Activated CD8-positive, alpha-beta memory T cell treated with anti-CD3 and anti-CD28 coated beads for 4 hours (primary cell): ENCODE measurements at places on chromosomes 16 and 17.

DNA sequence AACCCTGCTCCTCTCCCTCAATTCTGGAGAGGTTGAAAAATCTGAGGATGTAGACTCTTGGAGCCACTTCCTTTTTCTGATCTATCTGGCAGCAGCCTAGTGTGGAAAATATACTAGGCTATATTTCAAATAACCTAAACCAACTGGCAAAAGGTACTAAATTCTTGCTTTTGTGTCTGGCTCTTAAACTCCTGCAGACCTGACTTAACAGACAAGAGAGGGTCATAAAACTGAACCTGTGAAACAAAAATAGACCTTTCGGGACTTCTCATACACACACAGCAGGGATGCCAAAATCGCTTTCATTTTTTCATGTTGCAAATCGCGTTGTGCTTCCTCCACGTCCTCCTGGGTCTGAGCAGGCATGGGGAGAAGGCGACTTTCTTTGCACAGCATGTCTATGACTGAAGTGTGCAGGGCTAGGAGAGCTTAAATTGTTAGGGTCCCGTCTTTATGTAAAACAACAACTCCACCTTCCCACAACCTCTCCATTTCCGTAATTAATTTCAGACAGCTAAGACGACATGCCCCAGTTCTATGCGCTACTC lies 520.7 kb upstream of the PSMD7 start:
- no peak for DNase-seq

DNA sequence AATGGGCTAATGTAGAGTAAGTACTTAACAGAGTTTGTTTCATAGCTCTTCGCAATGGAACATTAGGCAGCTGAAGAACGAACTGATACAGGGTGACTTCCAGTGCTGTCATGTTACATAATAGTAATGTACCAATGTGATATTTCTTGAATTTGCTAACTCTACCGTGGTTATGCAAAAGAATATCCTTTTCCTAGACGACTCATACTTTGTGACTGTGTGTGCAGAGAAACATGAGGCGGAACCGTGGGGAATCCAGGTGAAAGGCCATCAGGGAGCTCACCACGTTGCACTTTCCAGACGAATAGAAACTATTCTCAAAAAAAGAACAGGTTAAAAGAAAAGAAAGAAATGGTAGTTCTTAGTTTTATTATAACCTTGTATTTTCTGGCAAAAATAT lies 13.2 kb downstream of the NOB1 start:
- no peak for DNase-seq

GRCh38 chr17:77285594-77286390 lies 145.0 kb downstream of the SEC14L1 start:
- DNase-seq = no peak

DNA sequence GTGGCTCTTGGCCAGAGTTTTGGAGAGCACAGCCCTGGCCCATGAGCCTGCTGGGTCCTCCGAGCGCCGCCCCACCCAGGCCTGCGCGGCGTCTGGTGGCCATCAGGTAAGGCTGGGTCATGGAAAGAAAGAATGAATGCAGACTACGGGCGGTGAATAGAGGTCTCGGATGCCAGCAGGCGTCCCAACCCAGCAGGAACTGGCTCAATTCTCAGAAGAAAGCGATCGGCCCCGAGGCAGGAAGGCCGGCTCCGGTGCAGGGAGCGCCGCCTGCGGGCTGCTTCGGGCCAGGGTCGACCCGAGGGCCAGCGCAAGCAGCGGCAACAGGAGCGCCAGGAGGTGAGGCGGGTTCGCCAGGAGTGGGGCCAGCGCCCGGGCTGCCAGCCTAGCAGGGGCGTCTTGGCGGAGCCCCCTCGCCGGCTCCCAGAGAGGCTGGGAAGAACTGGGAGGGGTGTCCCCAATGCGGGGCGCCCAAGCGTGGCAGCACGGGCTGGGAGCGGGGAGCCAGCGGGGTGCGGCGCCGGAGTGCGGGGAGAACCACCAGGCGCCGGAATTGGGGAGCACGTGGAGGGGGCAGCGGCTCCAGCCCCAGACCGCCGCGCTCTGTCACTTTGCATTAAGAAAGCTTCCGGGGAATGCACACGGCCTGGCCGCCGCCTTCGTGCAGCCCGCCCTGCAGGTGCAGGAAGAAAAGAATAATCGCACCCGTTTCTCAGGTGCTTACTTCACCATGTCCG lies 7.1 kb upstream of the TMC5 start:
- DNase-seq = no peak

DNA sequence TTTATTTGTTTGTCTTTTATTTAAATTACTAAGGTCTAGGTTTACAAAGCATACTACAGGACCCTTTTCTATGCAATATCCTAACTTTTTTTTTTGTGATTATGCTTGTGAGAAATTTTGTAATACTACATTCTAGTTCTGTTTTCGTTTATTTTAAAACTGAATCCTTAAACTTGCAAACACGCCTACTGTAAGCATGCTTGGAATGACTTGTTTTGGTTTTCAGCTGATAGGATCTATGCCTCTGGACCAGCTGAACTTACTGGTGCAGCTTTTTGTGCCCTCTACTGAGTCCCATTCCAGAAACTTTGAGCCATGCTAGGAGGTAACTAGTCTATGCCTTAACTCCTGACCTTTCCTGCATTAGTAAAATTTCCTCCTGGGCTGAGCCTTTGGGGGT lies 6.0 kb downstream of the PDP2 start:
- no peak for DNase-seq

GRCh38 chr17:57097832-57098421 lies 12.9 kb downstream of the AKAP1 start:
- DNase-seq = no peak

GRCh38 chr17:20173091-20173490 lies 163.9 kb downstream of the SPECC1 start:
- no peak for DNase-seq

- no peak for DNase-seq
Measured at GRCh38 chr16:84834403-84834772, 14.6 kb downstream of the CRISPLD2 start.

DNA sequence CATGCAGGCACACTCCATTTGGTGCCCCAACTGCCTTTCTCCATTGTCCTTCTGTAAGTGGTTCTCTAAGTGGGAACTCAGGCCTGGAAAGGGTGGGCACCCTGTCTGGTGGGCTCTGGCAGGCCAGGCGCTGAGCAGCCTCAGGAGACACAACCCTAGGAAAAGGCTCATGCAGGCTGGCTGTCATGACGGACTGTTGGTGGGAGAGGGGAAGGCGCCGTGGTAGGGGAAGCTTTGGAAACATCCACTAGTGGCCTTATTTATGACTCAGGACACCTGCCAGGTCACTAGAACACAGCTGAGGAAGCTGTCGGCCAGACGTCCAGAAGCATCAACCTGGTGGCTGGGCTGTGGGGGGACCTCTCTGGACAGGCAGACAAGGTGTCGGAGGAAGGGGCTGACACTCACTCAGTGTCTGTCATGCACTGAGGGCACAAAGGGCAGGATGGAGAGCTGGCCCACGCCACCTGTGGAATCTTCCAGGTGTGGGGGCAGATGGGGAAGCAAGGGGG lies 216.0 kb downstream of the SEC14L1 start:
- no peak for DNase-seq

DNA sequence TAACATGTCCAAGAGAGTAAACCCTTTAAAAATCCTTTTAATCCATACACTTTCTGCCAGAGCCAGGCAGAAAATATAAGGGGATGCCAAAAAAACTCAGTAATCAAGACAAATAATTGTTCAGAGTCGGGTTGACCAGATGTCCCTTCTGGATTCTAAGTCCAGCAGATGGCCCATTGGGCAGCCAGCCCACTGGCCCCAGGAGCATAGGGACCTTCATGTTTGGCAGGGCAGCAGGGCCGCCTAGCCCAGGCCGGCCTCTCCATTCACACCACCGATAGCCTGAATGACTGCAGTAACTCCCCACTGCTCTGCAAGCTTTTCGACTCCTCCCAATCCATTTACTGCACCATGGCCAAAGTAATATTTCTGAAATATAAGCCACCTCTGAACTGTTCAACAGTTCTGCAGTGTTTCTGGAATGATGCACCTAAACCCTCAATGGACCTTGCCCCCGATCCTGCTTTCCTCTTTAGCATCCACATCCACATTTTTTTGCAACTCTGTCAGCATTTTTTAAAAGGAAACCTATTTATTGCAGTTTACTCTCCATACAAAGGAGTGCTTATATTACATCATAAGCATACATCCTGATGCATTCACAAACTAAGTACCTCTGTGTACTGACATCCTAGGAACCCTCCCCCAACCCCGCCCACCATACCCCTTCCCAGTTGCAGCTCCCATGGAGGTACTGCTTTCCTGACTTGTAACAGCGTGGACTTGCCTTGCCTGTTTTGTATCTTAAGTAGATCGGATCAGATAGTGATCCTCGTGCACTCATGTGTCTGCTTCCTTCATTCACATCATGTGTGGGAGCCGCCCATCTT lies 46.4 kb downstream of the LDHD start:
- no peak for DNase-seq

DNA sequence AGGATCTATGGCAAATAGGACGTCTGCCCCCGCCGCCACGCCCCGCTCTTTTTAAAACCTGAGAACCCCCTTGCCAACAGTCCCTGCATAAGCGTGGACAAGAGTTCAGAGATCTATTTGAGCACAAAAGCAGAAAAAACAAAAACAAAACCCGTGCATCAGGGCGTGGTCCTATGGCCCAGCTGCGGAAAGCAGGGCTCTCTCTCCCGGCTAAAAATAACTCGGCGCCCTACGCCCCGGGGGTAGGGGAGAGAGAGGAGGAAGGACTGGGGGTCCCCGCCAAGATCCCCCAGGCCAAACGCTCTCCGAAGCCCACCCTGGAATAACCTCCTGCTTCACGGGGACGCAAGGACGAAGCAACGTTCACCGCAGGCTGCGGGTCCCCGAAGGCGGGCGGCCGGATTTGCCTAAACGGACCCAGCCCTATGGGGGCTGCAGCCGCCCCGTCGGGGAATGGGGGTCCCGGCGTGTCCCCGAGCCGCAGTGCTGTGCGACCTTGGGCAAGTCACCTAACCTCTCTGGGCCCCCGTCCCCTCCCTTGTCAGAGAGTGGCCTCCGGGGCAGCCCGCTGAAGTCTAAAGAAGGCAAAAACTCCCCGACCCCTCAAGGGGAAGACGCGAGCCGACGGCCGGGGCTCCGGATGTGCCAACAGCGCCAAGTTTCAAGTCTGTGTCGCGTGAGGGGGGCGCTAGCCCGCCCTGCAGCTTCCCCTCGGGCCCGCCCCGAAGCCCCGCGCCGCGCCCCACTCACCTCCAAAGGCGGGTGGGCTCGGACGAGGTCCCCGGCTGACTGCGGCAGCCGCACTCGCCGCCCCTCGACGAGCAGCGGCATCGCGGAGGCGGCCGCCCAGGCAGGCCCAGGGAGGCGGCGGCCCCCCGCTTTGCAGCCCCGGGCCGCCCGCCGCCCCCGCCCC lies 477 bp downstream of the NTAN1 start:
- DNase-seq = peak; percentile 46

GRCh38 chr17:42913522-42913921 lies 12.9 kb downstream of the G6PC1 start:
- DNase-seq = no peak

DNA sequence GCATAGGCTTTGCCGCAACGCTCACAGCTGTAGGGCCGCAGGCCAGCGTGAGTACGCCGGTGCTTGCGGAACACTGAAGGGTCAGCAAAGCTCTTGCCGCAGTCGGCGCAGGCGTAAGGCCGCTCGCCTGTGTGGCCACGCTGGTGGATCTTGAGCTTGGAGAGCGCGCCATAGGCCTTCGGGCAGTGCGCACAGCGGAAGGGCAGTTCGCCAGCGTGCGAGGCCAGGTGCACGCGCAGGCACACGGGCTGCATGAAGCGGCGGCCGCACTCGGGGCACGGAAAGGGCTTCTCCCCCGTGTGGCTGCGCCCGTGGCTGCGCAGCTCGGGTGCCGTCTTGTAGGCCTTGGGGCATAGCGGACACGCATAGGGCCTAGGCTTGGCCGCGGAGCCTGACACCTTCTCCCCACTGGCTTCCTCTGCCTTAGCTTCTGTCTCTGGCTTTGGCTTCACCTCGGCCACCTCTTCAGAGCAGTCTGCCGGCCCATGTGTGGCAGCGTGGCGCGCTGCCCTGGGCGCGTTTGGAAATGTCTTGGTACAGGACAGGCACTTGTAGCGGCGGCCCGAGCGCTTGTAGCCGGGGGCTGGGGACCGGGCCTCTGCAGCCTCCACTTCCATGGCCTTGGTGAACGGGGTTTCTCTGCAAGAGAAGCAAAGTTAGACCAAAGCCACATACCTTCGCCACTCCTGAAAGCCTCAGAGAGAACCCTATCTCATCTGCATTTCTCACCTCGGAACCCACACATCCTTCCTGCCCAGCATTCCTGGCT lies 10.0 kb downstream of the ZNF668 start:
- DNase-seq = no peak
